ENCODE measurements at places on chromosomes 5 and 9.

- DNase-seq, result no peak
Measured at GRCh38 chr9:133205996-133206931, 2.8 kb downstream of the OBP2B start.

- DNase-seq, result peak; percentile 48
Measured at GRCh38 chr5:54021431-54022164, 288.8 kb downstream of the ARL15 start.

- DNase-seq, result peak; percentile 55
Measured at GRCh38 chr9:109401169-109401989, 80.5 kb upstream of the EPB41L4B start.

- no peak for DNase-seq
Measured at GRCh38 chr5:852018-852417, 1.2 kb upstream of the ZDHHC11 start.

- no peak for DNase-seq
Measured at GRCh38 chr9:28707616-28708015, 1134.3 kb upstream of the C9orf72 start.

DNA sequence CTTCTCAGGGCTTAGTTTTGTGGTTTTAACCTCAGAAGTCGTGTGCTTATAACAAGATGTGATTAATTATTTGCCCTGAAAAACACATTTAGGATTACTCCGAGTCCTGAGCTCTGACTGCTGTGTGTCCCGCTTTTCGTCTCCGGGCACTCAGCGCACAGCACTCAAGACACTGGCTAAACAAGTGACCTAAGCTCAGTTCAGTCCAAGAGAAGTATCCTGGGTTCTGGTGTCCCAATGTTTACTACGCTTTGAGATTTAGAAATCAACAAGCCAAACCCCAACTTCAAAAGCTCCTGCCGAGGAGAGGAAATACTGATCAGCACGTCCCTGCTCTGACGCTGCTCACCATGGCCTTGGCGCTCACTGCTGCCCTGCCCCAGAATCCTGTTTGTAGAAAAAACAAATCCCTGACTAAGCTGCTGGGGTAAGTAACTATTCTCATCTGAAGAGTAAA is 53.2 kb downstream of the IPPK start:
- DNase-seq, result no peak

DNA sequence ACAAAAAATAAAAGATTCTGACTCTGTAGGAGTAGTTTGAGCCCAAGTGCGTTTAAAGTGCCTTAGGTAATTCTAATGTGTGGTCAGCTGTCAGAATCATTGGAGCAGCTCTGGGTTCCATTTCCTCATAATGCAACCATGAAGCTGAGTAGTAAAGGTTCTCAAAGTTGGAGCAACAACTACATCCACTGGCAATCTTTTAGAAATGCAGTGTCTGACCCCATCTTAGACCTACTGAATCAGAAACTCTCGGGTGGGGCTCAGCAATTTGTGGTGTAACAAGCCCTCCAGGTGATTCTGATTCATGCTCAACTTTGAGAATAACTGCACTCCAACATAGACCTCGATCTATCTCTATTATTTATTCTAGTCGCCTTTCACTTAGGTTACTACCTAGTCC is 7.6 kb upstream of the ALDH1A1 start:
- no peak for DNase-seq

- DNase-seq, result no peak
Measured at GRCh38 chr5:2010940-2011339, 128.2 kb upstream of the IRX4 start.

Data from activated CD4-positive, alpha-beta T cell treated with anti-CD3 and anti-CD28 coated beads, Interleukin-2, Interleukin-4, amounts not matched to agents 100 ng/mL and 50 ng/mL, durations not matched to agents 16 hours and 8 hours (primary cell).